NCI-H774 (cell line): ENCODE measurements at places on chromosomes 7 and 10.
A peak's percentile ranks its signal among the peaks of the same experiment; 100 is the strongest.

DNA sequence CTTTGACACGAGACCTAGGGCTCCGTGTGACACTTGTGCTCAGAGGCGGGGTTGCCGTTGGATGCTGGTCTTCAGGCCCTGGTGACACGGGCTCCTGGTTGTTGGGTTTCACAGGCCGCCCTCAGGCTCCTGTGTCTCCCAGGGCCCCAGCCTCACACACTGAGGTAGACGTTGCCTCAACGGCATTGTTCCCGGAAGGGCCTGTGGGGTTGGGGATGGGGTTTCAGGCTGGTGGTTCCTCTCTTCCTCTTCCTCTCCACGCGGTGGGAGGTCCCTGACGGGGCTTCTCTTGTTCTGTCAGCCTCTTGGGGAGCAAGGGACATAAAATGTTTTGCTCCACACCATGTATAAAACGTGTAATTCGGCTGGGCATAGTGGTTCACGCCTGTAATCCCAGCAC lies 125.1 kb downstream of the TRRAP start:
- no peak for DNase-seq

DNA sequence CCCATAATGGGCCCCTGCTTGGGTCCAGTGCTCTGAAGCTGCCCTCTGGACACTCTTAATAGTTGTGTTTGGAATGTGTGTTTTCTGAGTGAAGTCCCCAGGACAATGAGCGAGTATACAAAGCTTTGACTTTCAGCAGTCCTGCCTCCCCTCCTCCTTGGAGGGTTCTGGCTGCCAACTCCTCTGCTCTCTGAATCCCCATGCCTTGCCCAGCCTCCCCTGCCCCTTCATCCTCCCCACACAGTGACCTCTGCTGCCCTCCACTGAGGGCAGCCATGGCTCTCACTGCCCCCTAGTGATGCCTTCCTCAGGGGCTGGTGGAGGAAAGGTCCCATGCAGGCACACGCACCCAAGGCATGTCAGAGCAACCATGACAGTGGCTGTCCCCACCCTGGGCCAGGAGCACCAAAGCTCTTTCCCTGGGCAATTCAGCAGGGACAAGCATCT lies 40.9 kb downstream of the FRMPD2 start:
- no peak for DNase-seq

DNA sequence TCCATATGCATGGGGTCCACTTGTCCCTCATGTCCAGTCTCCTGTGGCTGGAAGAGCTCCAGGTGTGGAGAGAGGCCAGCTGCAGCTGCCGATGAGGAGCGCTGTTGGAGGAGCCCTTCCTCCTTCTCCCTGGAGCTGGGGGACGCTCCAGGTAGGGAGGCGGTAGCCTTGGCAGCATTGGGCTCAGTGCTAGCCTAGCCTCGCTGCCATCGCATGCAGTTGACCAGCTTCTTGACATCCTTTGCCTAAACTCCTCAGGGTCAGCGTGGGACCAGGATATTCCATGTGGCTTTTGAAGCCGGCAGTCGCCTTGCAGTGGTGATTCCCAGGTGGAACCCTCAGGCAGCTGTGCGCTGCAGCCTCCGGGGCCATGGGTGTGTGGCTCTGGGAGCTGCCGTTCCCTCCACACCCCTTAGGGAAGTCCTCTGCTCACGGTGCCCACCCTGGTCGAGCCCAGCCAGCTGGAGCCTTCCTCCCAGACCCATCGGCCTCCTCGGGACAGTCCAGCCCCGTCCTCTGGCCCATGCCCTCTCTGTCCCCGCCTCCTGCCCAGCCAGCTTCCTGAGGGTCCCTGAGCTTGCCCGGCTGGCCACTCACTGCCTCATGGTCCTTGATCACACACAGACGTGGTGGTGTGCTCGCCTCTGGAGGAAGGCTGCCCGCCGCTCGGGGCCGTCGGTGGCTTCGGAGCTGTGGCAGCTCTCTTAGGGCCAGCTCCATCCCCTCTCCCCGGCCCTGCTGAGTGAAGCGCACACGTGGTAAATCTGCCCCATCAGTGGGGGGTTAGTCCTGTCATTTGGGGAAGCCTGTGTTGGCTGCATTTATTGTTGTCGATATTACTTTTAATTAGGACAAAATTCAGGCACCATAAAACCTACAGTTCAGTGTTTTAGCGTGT lies 21.2 kb downstream of the INPP5A start:
- DNase-seq = no peak

GRCh38 chr10:100979791-100980272 lies 7.5 kb downstream of the MRPL43 start:
- DNase-seq = no peak

GRCh38 chr7:1819259-1819841 lies 149.3 kb downstream of the ELFN1 start:
- peak; percentile 2 for DNase-seq

DNA sequence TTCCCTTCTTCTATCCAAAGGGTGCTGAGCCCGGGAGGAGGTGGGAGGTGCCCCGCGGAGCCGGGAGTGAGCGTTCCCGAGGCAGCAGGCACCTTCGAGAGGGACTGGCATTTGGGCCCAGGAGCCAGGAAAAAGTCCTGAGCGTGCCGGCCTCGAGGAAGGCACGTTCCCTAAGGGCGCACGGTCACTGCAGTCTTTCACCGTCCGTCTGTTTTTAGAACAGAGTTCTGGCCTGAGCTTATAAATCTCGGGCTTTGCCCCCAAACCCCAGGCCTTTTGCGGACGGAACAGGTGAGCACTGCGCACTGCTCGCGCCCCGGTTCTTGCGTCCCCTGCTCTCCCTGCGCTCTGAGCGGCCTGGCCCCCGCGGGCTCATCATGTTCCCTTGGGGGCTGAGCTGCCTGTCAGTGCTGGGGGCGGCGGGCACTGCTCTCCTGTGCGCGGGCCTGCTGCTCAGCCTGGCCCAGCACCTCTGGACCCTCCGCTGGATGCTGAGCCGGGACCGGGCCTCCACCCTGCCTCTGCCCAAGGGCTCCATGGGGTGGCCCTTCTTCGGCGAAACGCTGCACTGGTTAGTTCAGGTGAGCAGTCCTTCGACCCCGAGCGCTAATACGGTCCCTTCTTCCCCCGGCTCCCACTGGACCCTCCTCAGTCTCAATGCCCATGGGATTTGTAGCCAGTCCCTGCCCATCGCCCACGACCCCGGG lies 442 bp downstream of the CYP26C1 start:
- DNase-seq = no peak

- peak; percentile 33 for DNase-seq
Observed at GRCh38 chr7:99473315-99473596, 566 bp downstream of the ZNF789 start.

DNA sequence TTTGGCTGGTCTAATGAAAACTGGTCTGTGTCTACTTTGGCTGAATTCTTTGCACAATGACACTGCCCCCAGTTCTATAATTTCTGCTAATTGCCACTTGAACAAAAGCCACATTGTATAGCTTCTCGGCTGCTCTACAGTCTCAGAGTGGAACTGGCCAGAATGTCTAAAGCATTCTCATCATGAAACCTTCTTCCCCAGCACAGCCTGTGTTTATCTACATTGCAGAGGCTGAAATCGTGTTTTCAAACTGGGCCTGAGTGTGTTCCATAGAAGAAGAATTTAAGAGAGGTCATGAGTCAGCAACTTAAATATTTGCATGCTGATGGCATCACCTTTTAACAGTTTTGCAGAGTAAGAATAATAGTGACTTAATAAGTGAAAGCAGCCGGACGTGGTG lies 177.2 kb downstream of the BUB3 start:
- DNase-seq = peak; percentile 3

DNA sequence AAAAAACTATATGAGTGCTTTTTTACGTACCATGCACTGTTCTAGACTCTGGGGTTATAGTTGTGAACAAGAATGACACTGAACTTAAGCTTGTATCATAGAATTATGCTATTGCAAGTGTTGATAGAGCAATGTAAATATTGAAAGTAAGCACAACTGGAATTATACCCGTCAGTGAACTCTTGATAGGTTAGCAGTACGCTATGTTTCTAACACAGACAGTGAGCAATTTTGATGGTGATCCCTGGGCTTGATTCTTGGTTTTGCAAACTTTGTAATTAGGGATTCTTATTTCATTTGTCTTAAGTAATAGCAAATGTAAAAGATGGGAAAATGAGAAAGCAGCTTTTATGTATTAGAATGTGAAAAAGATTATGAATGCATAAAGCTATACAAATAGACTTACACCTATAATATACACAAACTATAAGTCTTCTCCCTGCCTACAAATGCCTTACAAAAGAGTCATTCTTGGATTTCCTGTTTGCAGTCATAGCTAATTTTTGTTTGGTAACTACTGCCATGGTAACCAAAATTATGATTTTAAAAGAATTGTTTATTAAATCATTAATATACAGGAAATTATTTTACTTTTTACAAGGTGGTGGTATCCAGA lies 6.7 kb downstream of the TES start:
- DNase-seq = no peak

DNA sequence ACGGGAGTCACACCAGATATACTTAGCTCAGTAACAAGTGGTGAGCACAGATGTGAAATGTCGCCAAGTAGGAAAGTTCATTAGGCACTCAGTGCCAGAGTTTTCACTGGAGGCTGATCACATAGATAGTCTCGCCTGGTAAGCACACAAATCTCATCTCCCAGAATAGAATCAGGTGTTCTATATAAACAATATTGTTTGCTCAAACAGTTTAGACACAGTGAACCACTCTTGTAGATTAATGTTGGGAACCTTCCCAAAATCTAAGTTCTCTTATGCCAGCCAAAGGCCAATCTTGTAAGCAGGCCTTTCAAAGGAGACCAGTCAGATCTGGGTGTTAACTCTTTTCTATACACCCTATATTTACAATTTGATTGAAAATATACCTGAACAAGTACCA lies 716.5 kb upstream of the GRM3 start:
- no peak for DNase-seq

- DNase-seq = no peak
Observed at GRCh38 chr7:129170441-129171021, 17.9 kb upstream of the SMO start.

- no peak for DNase-seq
Observed at GRCh38 chr10:63430091-63430998, 35.4 kb downstream of the JMJD1C start.

- no peak for DNase-seq
Observed at GRCh38 chr7:64884913-64885370, 18.1 kb upstream of the ZNF273 start.

- DNase-seq = no peak
Observed at GRCh38 chr7:3336042-3336665, 35.1 kb downstream of the SDK1 start.

GRCh38 chr10:67017218-67017617 lies 91.4 kb downstream of the LRRTM3 start:
- DNase-seq = no peak

- DNase-seq = no peak
Observed at GRCh38 chr7:23211589-23211988, 29.7 kb downstream of the NUP42 start.

DNA sequence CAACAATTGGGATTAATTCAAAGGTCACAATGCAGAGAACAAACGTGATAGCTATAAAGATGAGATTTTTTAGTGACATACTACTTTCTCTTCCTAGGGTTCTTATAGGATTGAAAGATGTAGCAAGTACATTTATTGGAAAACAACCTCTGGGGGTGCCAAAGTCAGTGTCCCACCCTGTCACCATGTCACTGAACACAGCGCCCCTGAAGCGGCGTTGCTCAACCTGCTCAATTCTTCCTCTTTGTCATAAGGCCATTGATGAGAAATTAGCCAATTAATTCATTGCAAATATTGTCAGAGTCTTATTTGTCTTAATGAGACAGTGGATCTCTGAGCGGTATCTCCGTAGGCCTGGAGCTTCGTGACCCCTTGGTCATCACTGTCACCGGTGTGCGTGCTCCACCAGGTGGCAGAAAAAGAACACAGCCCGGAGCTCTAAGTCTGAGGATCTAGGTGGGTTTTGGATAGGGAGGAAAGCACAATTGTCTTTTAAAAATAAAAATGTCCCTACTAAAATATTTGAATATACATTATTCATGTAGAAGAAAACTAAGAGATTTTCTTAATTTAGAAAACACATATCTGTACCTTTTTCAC lies 362.6 kb downstream of the PAXIP1 start:
- no peak for DNase-seq

- no peak for DNase-seq
Observed at GRCh38 chr10:108338146-108338545, 1173.6 kb upstream of the SORCS1 start.

GRCh38 chr10:129417870-129418269 lies 49.2 kb upstream of the MGMT start:
- DNase-seq = no peak

GRCh38 chr7:33909318-33909717 lies 4.0 kb downstream of the BMPER start:
- no peak for DNase-seq

- no peak for DNase-seq
Observed at GRCh38 chr7:14691597-14692203, 210.9 kb downstream of the DGKB start.

GRCh38 chr10:123377883-123378282 lies 223.7 kb downstream of the BUB3 start:
- DNase-seq = no peak

- DNase-seq = no peak
Observed at GRCh38 chr10:119742947-119743648, 17.2 kb downstream of the INPP5F start.

GRCh38 chr10:62959553-62959952 lies 143.4 kb upstream of the EGR2 start:
- DNase-seq = no peak
